ENCODE measurements at places on chromosomes 3 and 15.

DNA sequence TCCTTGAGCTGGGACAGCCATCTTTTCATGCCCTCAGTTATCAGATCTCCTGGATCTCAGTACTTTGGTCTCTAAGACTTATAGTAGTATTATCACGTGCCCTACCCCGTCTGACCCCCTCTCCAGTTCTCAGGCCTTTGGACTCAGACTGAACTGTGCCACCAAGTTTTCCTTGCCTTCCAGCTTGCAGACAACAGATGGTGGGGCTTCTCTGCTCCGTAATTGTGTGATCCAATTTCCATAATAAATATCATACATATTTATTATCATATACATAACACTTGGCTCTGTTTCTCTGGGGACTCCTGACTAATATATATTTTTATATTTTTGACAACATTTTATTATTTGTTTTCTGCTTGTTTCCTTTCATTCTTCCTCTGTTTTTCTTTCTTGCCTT, 458.8 kb upstream of the SEMA6D start:
- DNase-seq: no peak

- DNase-seq: no peak
These were observed 154.5 kb upstream of the TBL1XR1 start for GRCh38 chr3:177351757-177352158.

DNA sequence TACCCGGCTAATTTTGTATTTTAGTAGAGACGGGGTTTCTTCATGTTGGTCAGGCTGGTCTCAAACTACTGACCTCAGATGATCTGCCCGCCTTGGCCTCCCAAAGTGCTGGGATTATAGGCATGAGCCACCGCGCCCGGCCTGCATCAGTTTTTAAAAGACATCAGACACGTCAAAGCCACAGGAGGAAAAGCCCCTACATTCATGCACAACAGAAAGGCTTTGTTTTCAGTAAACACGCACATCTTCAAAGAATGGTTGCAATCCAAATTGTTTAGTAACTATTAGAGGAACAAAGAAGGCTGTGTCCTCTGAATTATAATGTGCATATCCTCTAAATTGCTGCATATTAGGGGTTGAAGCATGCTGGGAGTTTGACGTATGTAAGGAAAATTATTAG, 53.3 kb downstream of the BTD start:
- no peak for DNase-seq

DNA sequence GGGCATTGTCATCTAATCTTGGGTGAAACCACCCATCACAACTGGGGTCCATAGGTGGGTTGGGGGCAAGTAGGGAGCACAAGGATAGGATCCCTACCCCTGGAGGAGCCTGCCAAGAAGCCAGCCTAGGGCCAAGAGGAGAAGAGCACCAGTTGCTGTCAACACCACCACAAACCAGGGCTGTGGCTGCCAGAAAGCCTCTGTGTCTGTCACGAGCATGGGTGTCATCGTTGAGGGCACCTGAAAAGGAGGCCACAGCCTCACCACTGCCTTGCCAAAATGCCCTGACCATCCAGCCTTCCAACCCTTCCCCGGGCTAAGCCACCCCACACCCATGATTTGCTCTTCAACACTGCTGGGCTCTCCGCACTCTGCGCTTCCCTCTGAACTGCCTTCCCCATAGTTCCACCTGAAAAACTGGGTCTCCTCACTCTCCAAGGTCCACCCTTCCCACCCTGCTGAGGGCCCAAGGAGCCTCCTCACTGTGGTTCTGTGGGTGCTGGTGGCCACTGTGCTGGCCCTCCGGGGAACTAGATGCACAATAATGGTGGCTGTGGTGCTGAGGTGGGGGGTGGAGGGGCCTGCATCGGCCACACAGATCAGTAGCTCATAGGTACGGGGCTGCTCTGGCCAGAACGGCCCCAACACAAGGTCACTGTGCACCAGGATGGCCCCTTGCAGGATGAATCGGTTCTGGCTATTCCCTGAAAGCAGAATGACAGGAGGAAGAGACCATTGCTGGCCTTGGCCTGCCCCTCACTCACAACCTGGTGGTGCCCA, 6.2 kb upstream of the IP6K1 start:
- DNase-seq: no peak

GRCh38 chr3:24963762-24964625, 464.1 kb upstream of the RARB start:
- DNase-seq: peak; percentile 22

DNA sequence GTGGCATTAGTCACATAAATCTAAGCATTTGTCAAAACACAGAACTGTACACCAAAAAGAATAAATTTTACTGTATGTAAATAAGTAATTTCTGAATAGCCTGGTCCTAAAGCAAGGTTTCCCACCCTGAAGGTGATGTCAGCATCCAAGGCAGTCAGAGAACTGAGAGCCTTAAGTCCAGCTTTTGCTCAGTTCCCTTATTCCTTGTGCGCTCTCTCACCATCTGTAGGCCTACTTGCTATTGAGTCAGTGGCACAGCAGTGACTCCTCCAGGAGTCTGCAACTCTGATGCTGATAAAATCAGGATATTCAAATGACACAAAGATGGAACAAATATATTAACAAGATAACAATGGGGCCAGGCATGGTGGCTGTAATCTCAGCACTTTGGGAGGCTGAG, 22.3 kb downstream of the VPS39 start:
- no peak for DNase-seq

GRCh38 chr15:52789008-52789600, 1.0 kb downstream of the ONECUT1 start:
- no peak for DNase-seq

DNA sequence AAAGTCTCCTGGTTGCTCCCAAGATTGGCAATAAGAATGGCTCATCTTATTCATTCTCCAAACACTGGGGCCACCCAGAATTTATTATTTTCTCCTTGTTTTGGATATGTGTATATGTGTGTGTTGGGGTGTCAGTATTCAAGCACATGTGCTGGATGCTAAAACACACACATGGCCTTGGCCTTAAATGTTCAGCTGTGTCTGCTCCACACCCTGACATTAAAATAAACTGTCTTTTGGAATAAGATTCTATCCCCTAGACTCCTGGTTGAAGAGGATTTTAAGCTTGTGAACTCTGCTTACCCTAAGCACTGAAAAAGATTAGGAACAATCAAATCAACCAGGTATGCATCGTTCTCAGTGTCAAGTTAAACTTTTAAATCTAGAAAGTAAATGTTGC, 382.9 kb upstream of the MCTP2 start:
- no peak for DNase-seq

GRCh38 chr3:52891164-52891563, 6.2 kb downstream of the STIMATE start:
- no peak for DNase-seq

GRCh38 chr3:11248596-11248995, 23.6 kb upstream of the ATG7 start:
- no peak for DNase-seq

DNA sequence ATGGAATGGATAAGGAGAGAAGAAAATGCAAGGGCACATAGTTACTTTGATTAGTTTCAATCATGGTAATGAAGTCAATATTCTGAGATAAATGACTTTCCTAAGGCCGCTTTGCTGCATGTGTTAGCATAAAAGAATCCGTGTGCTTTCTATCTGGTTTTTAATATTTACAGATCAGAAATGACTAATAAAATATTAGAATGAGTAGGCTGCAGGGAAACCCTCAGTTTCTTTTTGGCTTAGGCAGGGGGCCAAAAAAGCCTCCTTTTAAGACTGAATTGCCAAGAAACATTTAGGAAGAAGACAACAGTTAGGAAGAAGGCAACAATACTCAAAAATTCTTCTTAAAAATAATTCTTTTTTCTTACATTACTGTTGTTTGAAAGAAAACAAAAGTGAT, 11.6 kb downstream of the NEK11 start:
- no peak for DNase-seq

GRCh38 chr15:54816401-54816800, 380.3 kb downstream of the RSL24D1 start:
- DNase-seq: no peak

DNA sequence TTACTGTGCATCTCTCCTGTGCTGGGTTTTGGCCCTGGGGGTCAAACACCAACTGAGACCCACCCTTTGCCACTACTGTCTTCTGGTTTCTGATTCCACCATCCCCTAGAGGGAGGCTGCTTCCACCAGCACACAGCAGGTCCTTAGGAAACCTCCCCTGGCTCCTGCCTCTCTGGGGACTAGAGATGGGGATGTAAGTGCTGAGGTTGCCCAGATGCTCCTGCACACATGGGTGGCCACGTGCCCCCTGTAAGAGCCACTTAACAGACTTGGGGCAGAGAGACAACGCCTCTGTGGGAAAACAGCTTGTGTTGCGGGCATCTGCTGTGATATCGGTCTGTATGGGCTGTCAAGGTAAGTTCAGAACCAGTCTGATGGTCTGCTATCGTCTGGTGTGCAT, 83.4 kb downstream of the ATP2B2 start:
- no peak for DNase-seq

GRCh38 chr15:40894681-40895448, 615 bp downstream of the VPS18 start:
- peak; percentile 81 for DNase-seq

- DNase-seq: no peak
These were observed 138.9 kb downstream of the EPHB1 start for GRCh38 chr3:134933997-134934396.

- no peak for DNase-seq
These were observed 64.0 kb downstream of the ST6GAL1 start for GRCh38 chr3:186994000-186994955.

DNA sequence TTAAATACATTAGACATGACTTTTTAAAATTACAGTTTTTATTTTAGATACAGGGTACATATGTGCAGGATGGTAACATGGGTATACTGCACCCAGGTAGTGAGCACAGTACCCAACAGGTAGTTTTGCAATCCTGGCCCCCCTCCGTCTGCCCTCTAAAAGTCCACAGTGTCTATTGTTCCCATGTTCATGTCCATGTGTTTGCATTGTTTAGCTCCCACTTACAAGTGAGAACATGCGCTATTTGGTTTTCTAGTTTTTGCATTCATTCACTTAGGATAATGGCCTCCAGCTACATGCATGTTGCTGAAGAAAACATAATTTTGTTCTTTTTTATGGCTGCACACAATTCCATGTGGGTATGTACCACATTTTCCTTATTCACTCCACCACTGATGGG, 23.8 kb downstream of the C3orf70 start:
- no peak for DNase-seq

DNA sequence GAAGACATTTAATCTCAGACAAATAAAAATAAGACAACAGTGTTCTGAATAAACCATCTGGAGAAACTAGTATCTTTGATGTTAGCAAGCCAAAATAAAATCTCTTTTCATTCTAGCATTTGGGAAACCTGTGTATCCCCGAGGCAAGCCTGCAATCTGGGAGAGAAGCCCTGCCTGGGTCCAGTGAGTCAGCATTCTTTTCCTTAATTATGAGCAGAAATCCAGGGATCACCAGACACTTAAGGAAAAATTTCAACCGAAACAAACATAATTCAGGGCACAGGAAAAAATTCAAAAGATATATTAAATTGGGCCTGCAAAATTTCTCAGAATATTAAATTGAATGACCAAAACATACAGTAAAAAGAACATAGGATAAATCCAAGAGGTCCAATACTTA, 4.2 kb downstream of the NCBP2 start:
- DNase-seq: no peak

All from HAP-1 (cell line).